ENCODE measurements at places on chromosomes 3 and 15.

- DNase-seq = no peak
Measured at GRCh38 chr3:127446756-127447155, 143.8 kb downstream of the TPRA1 start.

DNA sequence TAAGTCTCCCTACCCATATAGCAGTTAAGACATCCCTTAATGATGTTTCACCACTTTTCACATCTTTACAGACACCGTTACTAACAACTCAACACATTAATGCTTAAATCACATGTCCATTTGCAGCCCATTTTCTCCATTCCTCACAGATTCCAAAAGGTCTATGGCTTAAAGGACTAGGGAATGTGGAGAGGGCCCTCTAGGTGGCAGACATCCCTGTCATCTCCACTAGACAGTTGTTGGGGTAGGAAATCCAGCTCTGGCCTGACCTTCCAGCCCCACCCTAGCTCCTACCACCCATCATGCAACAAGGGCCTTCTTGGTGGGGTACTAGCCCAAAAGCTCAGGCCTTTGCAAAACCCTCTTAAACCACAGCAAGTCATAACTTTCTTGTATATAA is 25.2 kb downstream of the CPEB1 start:
- DNase-seq = no peak

DNA sequence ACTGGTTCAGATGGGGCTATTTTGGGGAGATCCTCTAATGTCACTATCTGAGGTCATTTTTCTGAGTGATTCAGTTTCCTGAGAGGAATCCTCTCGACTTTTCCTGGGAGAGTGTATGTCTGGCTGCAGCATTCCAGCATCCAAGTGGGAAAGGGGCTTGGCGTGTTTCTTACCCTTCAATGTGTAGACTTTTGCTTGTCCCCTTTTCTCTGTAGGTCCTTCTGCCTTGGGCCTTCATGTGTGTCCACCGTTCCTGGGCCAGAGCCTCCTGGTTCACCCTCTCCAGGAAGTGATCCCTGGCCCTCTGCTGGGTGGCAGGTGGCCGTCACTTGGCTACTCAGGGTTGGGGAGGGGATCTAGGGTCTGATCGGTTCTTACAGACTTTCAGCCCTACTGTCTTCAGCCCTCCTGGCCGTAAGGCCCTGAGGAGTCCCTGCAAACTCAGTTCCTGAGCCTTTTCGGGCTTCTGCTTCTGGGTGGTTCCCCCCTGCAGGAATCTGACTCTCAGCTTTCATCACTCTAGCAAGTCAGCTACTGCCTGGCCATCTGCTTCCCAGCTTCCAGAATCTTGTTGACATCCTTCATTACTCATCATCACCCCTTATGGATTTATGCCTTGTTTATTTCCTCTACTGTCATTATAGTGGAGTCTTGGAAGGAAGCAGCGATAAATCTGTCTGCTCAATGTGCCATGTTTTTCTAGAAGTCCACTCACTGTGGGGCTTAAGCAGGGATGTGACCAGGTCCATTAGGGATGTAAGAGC is 36.5 kb downstream of the GOLGA6L10 start:
- DNase-seq = peak; percentile 61

- DNase-seq = no peak
Measured at GRCh38 chr3:133891662-133892378, 3.9 kb downstream of the RAB6B start.

- no peak for DNase-seq
Measured at GRCh38 chr3:27221264-27221932, 147.8 kb downstream of the NEK10 start.

- no peak for DNase-seq
Measured at GRCh38 chr3:169993761-169994160, 27.2 kb downstream of the SEC62 start.
